ENCODE measurements at places on chromosomes 6 and 20.
A peak's percentile ranks its signal among the peaks of the same experiment; 100 is the strongest.

GRCh38 chr6:158591134-158591809, 31.4 kb downstream of the TMEM181 start:
- DNase-seq = no peak

GRCh38 chr6:53830366-53830765, 35.6 kb downstream of the LRRC1 start:
- no peak for DNase-seq

GRCh38 chr6:93259332-93259731, 160.0 kb downstream of the EPHA7 start:
- no peak for DNase-seq

DNA sequence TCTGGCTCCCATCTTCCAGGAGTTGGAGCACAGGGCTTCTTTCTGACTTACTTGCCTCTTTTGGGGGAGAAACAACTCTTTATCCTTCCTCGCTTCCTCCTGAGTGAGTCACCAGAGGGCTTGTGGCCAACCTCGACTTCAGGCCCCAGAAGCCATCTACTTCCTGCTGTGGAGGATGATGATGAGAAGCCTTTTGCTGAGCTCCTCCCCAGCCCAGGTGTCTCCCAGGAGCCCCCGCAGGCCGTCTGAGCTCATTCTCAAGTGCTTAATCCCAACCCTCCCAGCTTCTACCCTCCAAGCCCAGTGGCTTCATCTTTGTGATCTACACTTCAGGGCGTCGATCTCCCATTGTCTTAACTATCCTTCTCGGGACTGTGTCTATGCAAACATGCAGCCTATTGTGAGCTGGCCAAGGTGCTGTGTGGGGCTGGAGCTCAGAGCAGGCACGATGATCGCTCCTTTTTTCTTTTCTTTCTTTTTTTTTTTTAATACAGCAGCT, 27.9 kb downstream of the SDCBP2 start:
- DNase-seq = no peak

DNA sequence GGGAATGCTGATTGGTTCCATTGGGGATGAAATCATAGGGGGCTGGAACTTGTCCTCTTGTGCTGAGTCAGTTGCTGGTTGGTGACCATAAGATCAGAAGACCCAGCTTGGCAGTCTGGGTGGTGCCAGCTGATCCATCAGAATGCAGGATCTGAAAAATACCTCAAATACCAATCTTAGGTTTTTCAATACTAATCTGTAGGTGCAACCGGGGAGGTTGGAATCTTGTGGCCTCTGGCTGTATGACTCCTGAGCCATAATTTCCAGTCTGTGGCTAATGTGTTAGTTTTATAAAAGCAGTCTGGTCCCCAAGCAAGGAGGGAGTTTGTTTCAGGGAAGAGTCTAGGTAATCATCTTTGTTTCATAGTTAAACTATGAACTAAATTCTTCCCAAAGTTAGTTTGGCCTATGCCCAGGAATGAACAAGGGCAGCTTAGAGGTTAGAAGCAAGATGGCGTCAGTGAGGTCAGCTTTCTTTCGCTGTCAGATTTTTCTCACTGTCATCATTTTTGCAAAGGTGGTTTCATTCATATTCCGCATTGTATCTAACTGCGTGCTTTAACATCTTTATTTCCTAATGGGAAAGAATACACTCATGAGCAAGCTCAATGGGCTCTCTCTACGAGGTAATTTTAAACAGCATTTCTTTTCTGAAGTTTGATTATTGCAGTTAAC, 2.0 kb downstream of the ARMH2 start:
- no peak for DNase-seq

GRCh38 chr20:934186-934840, 18.2 kb upstream of the ANGPT4 start:
- DNase-seq = no peak

DNA sequence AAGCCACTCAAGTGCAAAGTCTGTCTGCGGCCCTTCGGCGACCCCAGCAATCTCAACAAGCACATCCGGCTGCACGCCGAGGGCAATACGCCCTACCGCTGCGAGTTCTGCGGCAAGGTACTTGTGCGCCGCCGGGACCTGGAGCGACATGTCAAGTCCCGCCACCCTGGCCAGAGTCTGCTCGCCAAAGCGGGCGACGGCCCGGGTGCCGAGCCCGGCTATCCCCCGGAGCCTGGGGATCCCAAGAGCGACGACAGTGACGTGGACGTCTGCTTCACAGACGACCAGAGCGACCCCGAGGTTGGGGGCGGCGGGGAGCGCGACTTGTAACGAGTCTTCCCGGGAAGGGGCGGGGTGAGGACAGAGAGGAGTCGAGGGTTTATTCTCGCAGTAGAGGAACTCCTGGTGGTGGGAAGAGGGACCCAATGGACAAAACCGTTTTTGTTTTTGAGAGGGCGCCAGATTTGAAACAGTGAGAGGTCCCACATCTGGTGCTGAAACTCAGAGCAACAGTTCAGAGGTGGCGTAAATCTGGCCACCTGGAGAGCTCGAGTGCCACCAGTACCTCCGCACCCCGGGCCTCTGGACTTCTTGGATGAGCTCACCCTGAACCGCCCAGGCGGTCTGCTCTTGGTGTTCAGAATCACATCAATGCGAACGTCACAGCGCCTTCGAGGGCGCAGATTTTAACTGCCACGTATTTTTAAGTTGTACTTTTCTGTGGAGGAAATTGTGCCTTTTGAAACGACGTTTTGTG, 8.0 kb downstream of the PRDM13 start:
- DNase-seq = no peak

- DNase-seq = peak; percentile 74
Observed at GRCh38 chr6:32589596-32590449, at the start of gene HLA-DRB1. TSS of gene HLA-DRB1 (minus strand) at chr6:32589848. CDS start at chr6:32589742, 106 bp downstream.

DNA sequence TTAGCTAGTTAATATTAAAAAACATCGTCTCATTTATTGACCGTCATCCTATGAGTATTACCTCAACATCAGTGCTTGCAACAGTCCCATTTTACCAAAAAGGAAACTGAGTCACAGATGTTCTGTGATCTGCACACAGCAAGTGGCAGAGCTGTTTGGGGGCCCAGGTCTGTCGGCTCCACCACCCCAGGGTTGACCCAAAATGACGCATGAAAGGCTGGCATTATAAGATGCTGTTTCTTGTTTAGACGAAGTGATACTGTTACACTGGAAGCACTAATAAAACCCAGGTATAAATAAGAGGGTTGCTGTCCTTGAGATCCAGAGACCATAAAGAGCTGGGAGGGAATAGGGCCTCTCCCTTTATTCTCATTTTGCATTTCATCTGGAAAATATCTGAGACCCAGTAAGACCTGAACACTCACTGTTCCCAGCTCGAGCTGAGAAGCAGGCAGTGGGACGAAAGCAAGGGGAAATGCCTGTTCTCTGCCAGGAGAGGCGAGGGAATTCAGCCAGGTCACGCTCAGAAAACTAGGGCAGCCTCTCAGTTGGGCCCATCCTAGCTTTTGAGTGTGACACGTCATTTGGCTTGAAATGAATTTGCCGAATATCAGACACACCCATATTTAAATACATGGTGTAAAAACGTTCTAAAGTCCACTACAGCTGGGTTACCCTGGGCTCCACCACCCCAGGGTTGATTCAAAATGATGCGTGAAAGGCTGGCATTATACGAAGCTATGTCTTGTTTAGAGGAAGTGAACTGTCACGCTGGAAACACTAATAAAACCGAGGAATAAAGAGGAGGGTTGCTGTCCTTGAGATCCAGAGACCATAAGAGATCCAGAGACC, 1.4 kb upstream of the MICAL1 start:
- DNase-seq = peak; percentile 61

GRCh38 chr6:169085466-169085865, 168.2 kb downstream of the THBS2 start:
- DNase-seq = no peak

- no peak for DNase-seq
Observed at GRCh38 chr20:59010995-59011873, 4.2 kb upstream of the CTSZ start.

DNA sequence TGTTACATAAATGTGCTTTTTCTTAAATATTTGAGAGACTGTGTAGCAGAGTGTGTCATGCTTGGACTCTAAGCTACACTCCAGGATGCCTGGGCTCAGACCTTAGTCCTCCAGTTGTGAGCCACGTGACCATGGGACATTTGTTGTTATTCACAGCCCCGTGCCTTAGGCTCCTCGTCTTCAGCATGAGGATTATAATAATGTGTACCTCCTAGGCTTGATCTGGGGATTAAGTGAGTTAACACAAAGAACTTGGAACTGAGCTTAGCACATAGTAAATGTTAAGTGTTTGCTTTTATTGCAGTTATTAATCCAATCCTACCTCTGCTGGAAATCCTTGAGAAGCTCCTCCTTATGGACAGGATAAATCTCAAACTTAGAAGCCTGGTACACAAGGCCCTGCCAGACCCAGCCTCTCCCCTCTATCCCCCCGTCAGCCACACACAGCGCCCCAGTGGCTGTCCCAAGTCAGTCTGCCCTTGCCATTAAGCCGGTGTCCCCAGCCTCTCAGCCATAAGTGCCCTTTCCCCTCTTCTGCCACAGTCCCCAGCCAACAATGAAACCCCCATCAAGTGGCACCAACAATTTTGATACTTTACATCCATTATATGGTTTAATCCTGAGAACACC, 177.5 kb downstream of the TMEM242 start:
- DNase-seq = peak; percentile 59

- DNase-seq = peak; percentile 42
Observed at GRCh38 chr6:53728570-53729194, 63.1 kb upstream of the KLHL31 start.

GRCh38 chr6:95687839-95688238, 110.5 kb downstream of the MANEA start:
- DNase-seq = no peak

GRCh38 chr6:149254253-149254652, 63.3 kb upstream of the TAB2 start:
- peak; percentile 86 for DNase-seq

GRCh38 chr20:6664574-6664973, 102.9 kb upstream of the BMP2 start:
- no peak for DNase-seq

DNA sequence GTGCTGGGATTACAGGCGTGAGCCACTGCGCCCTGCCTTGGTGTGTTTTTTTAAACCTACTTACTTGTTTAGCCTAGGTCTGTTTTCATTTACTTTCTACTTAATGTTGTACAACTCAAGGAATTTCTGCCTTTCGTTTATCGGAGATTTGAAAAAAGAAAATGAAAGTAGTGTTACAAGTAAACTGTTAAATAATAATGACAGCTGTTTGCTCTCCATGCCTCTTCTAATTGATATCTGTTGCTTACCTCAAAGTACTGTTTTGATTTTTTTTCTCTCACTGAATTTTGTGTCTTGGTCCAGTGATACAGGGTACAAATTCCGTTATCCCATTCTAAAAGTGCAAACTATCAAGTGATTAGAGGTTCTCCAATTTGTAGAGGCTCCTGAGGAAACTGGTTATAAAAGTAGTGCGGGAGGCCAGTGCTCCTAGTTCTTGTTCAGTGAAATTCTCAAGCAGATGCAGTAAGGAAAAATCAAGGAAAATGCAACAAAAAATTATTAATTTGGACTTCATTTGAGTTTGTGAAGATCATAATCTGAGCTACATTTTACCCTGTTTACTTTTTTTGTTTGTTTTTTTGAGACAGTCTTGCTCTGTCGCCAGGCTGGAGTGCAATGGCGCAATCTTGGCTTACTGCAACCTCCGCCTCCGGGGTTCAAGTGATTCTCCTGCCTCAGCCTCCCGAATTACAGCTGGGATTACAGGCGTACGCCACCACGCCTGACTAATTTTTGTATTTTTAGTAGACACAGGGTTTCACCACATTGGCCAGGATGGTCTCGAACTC, 2.2 kb downstream of the UBR2 start:
- DNase-seq = no peak

DNA sequence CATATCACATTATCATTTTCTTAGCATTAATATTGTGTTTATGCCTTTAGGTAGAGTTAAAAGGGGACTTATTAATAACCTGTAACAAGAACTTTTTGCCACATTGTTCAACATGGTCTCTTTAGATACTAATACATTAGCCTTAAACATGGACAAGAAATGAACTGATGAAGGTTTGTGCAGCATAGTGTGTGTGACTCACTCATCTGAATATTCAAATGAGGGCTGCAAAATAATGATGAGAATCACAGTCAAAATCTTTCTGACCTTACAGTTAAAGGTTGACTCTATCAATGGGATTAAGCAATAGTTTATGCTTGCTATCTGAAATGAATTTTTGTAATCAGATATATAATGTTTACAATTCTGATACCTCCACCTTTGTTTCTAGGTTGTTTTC, 1189.3 kb upstream of the CITED2 start:
- DNase-seq = no peak

- no peak for DNase-seq
Observed at GRCh38 chr6:11389977-11390376, 147.6 kb upstream of the TMEM170B start.

DNA sequence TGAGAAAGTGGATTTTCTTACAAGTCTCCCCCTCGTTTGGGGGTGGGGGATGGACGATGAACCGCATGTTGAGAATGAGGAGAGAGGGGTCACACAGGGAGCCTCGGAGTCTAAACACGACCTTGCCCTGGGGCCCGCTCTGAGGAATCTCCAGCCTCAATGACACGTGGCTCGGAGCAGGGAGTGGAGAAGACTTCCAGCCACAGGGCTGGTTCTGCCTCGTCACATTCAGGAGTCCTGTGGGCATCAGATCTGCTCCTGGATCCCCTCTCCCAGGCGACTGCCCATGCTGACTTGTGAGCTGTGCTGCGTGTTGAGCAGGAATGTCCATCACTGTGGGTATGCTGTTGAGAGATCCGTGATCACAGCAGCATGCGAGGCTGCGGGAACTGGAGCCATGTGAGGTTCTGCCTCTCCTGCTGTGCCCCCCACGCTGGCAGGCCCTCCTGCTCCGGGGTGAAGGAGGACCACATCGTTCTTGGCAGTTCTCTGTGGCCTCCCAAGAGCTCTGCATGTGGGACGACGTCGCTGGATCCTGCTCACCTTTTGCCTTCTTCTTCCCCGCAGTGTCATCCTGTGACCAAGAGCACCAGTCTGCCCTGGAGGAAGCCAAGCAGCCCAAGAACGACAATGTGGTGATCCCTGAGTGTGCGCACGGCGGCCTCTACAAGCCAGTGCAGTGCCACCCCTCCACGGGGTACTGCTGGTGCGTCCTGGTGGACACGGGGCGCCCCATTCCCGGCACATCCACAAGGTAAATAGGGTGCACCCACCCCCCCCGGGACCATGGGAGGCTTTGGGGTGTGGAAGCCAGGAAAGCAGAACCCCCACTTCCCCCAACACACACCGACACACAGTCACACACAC, 157.5 kb downstream of the SMOC2 start:
- DNase-seq = no peak

GRCh38 chr6:101486124-101486523, 92.6 kb downstream of the GRIK2 start:
- DNase-seq = no peak

DNA sequence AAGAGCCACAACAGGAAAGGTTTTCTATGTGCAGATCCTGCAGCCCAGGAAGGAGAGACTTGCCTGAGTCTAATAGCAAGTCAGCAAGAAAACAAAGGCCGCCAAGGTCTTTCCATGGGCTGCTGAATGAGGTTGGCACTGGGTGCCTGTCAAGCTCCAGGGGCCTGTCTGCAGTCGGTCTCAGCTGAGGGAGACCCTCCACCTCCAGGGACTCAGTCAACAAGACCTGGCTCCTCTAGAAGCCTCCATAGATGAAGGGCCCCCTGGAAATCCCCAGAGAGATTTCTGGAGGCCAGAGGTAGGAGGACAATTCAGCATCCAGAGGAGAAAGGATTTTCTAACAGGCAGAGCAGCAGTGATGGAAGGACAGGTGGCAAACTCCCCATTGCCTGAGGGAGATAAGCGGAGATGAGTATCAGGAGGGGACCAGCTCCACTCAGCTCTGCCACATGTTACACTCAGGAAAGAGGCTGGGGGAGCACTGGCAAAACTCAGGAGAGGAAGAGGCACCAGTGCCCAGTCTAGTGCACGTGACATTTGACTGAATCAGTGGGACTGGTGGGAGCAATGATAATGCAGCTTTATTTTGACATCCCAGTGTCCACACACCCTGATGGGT, 33.5 kb upstream of the FKBP1A start:
- DNase-seq = no peak

All from pons (tissue), 1 donor.